ENCODE measurements at places on chromosomes 2 and 18.

DNA sequence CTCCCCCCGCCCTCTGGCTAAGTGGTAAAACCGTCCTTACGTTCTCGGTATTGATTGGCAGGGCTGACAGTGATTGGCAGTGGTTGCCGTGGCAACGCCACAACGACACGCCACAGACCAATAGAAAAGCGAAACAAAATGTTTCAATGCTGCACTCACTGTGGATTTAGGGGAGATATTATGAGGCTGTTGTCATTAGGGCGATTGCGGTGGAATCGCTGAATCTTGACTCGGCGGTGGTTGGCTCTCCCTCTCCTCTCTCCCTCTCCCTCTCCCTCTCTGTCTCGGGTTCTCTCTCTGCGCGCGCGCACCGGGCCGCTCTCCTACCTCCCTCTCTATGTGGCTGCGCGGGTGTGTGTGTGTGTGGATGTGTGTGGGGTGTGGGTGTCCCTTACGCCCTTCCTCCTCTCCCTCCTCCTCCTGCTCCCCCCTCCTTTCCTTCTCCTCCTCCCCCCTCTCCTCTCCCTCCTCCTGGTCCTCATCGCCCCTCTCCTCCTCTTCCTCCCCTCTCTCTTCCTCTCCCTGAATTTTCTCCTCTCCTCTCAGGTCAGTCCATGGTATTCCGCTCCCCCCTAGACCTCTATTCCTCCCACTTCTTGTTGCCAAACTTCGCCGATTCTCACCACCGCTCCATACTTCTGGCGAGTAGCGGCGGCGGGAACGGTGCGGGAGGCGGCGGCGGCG is at the start of gene SIX3:
TSS of gene SIX3 (plus strand) at position 152 of the 684 bp plus-strand sequence. CDS start at position 555, 403 bp downstream.
- peak; percentile 67 for DNase-seq

- no peak for DNase-seq
Observed at GRCh38 chr2:121093692-121094091, 191.3 kb downstream of the TFCP2L1 start.

DNA sequence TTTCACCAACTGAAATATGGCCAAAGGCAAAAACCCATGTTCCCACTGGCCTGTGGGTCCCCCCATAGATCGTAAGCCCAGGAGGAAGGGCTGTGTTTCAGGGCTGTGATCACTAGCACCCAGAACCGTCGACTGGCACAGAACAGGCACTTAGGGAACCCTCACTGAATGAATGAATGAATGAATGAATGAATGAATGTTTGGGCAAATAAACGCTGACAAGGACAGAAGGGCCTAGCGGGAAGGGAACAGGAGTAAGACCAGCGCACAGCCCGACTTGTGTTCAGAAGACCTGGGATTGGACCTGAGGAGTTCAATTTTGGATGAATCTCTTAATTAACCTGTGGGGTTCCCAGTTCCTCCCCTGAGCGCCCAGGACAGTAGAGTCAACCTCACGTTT is 76.2 kb downstream of the TPO start:
- DNase-seq: no peak

DNA sequence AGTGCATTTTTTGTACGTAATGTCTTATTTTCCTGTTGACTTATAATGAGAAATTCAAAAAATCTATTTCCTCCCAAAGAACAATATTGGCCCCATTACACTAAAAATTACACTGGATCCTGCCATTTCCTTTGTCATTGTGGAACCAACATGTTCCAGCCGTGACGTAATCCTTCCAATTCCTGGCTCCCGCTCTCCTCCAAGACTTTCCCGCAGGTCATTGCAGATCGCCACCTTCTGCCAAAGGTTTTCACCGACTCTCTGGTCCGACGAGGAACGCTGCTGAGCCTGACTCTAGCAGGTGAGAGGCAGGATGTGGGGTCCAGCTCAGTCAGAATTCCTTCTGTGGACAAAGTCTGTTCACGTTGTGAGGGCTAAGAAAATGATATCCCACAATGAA is 38.0 kb downstream of the PTGR3 start:
- no peak for DNase-seq

- no peak for DNase-seq
Observed at GRCh38 chr18:25798046-25798445, 292.4 kb downstream of the SS18 start.

DNA sequence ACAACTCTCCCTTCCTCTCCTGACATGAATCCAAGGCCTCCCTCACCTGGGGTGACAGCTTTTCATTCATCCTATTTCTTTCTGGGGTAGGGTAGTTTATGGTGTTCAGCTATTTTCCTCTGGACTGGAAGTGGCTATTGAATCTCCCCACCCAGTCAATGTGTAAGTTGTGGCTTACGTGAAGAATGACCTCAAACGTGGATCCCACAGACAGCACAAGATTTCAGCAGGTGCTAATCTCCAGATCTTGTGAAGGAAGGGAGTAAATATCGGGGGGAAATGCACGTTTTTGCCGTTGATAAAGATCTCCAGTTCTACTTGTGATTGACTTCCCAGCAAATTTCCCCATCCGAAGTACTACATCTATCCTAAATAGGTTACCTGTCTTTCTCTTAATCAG is 71.4 kb upstream of the THOC1 start:
- no peak for DNase-seq

DNA sequence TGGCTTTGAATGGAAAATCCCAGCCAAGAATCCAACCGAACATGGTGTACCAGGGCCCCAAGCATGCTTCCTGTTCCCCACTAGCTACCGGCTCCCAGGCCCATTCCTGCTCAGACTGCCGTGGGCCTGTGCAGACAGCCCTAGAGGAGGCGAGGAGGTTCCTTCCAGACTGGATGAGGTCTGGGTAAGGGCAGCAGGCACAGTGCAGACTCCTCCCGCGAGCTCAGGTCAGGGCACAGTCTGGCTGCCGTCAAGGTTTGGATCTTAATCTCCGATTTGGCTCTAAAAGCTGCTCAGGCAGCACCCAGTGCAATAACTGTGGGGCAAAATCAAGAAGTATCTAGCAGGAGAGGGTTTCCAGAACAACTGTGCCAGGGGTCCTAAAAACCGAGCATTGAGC is 19.3 kb upstream of the TTR start:
- no peak for DNase-seq

GRCh38 chr2:46495231-46496030 is 16.1 kb downstream of the TMEM247 start:
- no peak for DNase-seq

GRCh38 chr18:36078751-36079529 is 11.6 kb upstream of the RPRD1A start:
- DNase-seq: no peak

- no peak for DNase-seq
Observed at GRCh38 chr2:36427790-36428243, 72.2 kb downstream of the CRIM1 start.

DNA sequence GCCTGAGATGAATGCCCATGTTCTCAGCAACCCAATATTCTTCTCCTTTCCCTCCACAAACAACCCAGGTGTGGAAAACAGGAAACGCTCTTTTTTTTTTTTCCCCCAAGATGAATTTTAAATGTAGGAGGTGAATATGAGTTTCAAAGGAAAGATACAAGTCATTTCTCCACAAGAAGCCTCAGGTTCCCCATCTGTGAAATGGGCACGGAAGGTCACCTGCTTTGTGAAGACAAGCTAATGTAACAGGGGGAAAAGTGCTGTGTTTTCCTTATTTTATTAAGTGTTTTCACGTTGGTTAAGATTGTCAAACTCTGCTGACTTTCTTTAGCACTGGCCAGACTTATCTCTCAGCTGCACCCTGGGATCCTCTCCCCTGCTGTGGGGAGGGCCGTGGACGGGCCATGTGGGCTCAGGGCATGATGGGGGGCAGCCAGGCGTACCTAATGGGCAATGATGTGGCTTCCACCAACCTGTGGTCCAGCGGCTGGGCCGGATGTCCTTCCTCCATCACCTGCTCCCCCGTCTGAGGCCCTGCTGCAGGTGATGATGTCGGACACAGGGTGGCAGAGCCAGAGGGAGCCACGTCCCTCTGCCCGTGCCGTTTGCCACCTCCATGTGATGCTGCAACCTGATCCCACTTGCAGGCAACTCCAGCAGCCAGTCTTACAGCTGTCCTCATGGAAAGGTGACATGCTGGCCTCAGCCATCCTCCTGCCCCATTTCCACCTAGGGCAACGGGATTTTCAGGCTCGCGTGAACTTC is 130.0 kb upstream of the PXDN start:
- DNase-seq: no peak

- no peak for DNase-seq
Observed at GRCh38 chr2:34851804-34852203, 1252.7 kb upstream of the FAM98A start.

- DNase-seq: no peak
Observed at GRCh38 chr18:22439447-22439846, 21.7 kb upstream of the CTAGE1 start.

GRCh38 chr2:74186038-74186437 is 7.4 kb upstream of the MOB1A start:
- peak; percentile 47 for DNase-seq

DNA sequence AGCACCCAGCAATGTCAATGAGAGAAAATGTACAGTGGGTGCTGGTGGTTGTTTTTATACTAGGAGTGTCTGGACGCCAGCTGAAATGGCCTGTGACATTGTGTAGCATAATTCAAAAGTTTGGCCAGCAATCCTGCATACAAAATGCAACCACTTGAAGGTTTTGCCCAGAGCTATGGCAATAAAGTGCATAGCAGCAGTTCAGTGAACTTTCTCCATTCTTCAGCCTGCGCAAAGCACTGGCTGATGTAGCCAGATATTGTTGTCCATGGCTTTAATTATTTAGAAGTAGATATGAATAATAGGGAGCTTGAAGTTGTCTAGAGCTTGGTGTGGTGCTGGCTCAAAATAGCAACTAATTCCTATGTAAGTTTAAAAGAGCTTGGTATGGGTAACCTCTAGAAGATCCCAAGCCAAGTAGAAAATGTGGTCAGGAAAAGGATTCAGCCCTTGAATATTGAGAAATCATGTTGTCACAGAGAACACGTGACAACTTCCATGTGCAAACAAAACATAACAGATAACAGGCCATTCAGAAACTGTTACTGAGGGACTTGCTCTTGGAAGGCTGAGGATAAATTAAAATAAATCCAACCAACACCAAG is 33.3 kb upstream of the PGAP1 start:
- DNase-seq: no peak

DNA sequence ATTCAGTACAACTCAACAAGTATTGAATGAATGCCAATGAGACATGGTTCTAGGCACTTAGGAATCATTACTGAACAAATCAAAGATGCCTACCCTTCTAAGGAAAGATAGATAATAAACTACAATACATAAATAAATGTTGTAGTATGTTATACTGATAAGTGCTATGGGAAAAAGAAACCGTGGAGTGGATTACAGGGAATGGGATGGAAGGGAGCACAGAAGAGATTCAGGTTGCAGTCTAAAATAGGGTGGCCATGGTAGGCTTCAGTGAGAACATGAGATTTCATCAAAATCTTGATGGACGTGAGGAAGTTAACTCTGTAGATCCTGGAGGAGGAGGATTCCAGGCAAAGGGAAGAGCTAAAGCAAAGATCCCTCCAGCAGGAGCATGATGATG is 17.9 kb upstream of the CREB1 start:
- no peak for DNase-seq

GRCh38 chr18:6731222-6731596 is 1.7 kb downstream of the ARHGAP28 start:
- no peak for DNase-seq

DNA sequence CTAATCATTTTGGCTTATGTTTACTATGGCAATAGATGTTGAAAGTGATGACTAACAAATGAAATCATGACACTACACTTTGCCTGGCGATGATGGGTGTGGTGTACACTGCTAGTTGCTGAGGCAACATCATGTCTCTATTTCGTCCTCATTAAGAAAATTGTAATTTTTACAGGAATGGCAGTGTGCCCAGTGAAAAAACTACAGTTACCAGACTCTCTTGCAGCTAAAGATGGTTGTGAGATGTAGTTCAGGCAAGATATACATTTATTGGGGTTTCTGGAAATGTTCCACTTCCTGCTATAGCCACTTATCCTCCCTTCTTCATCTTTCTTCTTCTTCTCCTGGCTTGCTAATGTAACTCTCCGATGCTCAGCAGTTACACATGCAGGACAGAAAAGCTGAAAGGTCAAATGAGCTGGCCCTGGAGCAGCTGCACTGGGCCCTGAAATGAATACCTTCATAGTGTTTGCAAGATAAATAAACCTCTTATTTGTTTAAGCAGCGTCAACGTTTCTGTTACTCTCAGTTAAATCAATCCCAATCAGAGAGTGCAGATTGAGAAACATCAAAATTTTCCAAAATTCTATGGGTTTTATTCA is 46.0 kb downstream of the SOCS6 start:
- no peak for DNase-seq

GRCh38 chr2:158753641-158754611 is 41.2 kb upstream of the DAPL1 start:
- peak; percentile 25 for DNase-seq

DNA sequence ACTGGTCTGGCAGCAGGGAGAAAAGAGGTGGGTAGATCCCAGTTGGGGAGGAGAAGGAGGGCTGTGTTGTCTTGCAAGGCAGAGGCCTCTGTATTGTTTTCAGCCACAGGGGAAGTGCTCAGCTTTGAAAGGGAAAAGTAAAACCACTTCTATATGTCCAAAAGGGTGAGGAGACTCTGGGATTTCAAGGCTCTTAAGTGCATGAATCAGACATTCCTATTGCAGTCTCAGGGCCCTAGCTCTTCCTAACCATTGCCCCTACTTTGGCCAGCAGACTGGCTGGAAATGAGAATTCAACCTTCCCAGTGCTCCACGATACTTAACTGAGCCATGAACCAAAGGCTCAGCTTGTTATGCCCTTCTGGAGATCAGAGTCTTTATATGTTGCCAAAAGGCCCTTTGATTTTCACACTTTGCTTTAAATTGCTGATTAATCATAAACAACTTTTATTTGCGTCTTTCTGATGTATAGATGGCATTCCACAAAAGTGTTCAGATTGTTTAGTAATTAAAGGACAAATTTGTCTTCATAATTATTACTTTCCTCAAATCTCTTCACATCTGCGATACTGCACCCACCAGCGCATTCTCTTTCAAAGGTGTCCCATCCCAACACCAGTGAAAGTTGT is 313.8 kb upstream of the MMADHC start:
- no peak for DNase-seq

GRCh38 chr2:221822416-221822815 is 250.3 kb upstream of the EPHA4 start:
- DNase-seq: no peak

- DNase-seq: no peak
Observed at GRCh38 chr2:66789741-66790140, 354.8 kb downstream of the MEIS1 start.

- no peak for DNase-seq
Observed at GRCh38 chr2:102677244-102678215, 58.2 kb downstream of the SLC9A2 start.

DNA sequence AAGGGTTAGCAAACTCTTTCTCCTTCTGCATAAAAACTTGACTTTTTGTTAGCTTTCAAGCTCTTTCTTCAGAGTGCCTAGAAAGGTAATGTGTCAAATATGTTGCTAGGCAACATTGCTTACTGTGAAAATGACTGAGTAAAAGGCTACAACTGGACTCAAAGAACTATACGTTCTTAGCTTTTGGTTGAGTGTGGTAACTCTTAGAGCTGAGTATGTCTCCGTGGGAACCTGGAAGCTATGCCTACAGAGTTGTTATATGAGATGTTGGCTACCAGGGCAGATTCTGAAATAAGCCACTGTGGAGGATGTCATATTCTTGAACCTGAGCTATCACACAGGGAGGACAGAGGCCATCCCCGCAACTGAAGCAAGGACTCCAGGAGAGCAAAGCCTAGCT is 105.5 kb downstream of the ARL6IP6 start:
- DNase-seq: no peak
